Thoracic aorta (tissue), 2 donors: ENCODE measurements at places on chromosomes 1 and 21.

GRCh38 chr1:172818841-172819527 lies 160.1 kb downstream of the FASLG start:
- DNase-seq: no peak

DNA sequence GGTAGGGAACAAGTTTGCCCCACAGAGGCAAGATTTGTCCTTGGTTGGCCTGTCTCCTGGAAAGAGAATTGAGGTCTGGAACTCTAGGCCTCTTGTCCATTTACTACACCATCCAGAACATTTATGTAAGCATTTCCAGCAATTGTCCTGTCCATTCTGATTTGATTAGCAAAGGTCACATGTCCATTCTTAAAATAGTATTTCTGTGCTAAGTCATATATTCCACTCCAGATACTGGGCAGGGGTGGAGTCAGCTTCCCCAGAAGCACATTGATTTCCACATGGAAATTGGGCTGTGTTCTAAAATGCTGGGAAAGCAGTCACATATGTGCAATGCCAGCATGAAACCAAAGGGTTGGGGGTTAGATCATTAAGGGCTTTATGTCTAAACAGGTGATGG lies 21.5 kb upstream of the FMN2 start:
- no peak for DNase-seq

DNA sequence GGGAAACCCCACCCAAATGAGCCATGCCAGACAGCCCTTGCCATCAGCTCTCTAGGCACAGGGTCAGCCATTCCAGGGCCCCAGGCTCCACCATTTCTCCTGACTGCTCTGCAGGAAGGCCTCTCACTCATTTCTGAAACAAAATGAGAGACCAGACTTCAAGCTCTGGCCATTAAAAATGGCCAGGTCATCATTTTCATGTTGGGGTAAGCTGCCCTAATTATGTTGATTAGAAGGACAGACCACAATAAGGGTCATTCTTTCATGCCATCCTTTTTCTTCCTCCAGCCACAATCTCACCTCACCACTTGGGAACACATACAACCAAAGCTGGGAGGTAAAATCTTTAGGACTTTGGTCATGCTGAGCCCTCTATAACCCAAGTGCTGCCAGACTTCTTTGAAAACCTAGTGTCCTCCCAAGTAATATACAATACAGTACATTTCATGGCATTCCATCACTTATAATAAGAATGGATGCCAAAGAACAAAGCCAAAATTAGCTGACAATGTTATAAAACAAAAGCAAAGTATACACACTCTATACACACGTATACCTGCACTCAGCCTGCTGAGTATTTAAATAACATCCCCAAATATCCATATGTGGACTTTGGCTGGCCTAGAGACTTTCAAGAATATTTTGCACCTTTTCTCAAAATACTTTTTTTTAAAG lies 22.4 kb upstream of the RBBP5 start:
- no peak for DNase-seq

- no peak for DNase-seq
These were observed 122.7 kb downstream of the ZBTB18 start for GRCh38 chr1:244173769-244174168.

DNA sequence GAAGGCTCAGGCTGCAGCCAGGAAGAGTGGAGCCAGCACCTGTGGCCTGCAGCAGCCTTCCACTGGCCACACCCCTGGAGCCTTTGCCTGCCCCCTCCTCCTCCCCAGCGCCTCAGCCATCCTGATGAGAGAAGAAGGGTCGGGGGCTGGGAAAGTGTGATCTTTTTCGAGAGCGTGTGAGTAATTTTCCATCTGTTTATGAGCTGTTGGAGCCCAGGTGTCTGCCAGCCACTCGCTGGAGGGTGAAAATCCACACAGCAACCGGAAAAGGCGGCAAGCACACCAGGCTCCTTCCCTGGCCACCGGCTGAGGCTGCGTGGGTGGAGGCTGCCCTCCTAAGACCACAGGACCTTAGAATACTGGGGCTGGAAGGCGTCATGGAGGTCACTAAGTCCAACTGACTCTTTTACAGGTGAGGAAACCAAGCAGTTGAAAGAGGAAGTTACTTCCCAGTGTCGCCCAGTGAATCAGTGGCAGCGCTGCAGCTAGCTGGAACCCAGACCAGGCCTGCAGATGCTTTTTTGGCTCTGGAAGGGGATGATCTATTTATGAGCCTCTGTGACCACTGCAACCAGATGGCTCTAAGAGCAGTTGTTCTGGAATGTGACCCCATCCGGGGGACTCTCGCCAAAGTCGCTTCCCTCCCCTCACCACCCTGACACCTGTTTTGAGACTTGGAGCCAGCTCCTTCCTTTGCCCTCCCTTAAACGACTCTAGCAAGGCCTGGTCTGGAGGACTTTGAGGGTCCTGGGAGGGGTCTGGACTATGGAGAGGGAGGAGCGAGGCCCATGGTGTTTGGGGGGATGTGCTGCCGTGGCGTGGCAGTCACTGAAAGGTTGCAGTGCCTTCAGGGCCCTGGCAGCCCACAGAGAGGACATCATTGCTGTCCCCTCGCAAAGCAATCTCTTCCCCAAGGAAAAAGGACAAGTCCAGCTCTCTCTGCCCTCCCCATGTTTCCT lies 54.5 kb downstream of the LGR6 start:
- DNase-seq: no peak

DNA sequence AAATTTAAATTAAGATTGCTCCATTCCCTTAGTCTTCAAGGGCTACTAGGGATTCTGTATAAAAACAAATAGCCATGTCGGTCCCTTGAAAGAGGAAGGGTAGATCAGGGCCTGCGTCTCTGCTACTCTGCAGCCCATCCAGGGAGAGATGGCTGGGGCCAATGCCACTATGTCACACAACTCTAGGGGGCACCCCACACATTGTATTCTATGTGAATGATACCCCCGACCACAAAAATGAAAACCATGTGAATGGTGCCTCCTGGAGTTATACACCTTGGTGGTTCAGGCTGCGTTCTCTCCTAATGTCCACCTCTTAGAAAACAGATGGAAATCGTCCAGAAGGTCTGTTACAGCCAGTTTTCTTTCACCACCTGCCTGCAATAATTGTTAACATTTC lies 18.0 kb downstream of the PIK3C2B start:
- no peak for DNase-seq

DNA sequence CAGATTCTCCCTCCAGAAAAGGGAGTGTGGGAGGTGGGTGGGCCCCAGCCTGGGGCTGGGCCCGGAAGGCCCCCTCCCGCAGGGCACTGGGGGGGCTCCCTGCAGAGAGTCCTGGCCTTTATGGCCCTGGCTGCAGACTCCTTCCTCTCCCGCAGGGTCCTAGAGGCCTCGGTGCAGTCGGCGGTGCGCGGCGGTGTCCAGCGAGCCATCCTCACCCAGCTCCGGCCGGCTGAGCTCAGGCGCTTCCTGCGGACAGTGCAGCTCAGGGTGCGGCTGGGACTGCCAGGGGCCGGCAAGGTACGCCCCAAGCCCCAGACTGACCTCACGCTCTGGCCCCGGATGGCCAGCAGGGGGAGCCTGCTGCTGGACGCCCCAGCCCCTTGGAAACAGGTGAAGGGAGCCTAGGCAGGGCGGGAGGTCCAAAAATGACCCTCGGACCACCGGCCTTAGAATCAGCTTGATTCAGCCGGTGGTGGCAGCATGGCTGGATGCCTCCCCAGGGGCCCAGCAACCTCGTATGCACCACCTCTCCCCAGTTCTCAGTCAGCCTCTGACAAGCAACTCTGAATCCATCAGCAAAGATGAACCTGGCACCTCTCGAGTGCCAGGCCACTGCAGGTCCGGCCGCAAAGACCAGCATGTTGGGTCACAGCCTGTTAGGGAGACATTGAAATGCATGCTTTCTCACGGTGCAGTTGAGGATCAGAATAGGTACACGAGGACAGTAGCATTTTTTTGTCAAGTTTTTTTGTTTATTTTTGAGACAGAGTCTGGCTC lies 20.6 kb downstream of the MTHFR start:
- no peak for DNase-seq

GRCh38 chr1:25917996-25918395 lies 11.8 kb upstream of the STMN1 start:
- no peak for DNase-seq

DNA sequence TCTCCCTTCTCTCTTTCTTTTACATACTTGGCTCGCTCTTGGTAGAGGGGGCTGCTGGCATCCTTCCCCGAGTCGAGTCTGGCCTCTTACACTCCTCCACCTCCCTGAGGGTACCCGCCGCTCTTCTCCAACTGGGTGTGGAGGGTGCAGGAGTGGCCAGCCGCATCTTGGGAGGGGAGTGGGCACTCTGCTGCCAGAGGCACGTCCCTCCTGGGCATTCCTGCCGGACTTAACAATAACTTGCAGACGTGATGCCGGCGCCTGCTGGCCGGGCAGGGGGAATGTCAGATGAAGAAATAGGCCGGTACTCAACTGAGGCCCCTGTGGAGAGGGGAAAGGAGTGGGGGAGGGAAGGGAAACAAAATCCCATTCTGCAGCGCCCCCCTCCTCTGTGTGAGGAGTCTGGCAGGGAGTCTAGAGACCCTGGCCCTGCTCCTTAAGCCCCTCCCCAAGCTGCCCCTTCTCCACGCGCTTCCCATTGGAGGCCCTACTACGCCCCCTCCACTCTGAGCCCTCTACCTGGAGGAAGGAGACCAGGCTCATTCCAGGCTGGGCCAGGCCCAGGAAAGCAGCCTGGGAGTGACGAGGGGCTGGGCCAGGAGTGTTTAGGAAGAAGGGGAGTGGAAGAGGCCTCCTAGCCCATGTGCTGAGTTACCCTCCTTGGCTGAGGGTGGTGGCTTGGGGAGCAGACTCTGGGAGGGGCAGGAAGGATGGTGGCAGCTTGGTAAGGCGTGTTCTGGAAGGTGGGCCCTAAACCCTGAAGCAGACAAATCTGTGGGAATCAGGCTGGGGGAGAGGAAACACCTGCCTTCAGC lies 1.8 kb downstream of the ATP2B4 start:
- DNase-seq: no peak

DNA sequence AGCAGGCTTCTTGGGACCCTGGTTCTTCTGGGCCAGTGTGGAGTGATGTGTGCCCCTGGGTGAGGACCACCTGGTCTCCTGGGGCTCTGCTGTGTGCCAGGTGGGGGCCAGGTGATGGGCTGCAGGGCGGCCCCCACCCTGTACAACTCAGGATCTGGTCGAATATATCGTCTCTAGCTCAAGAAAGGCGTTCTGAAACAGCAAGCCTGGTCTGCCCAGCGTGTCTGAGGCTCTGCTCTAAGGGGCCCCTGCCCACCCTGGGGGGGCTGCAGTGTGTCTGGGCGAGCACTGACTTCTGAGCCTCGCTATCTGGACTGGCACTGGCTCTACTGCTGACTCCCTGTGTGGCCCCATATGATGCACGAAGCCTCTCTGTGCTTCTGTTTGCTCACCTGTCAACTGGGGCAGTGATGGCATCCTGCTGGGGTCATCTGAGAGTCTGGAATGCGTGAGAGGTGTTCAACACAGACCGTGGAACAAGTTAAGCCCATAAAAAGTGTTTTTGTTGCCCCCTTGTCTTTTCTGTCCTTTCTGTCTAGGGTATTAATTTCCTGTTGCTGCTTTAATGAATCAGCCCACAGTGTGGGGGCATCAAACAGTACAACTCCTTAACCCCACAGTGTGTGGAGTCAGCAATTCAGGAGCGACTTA lies 56.0 kb upstream of the TRAPPC10 start:
- DNase-seq: no peak

DNA sequence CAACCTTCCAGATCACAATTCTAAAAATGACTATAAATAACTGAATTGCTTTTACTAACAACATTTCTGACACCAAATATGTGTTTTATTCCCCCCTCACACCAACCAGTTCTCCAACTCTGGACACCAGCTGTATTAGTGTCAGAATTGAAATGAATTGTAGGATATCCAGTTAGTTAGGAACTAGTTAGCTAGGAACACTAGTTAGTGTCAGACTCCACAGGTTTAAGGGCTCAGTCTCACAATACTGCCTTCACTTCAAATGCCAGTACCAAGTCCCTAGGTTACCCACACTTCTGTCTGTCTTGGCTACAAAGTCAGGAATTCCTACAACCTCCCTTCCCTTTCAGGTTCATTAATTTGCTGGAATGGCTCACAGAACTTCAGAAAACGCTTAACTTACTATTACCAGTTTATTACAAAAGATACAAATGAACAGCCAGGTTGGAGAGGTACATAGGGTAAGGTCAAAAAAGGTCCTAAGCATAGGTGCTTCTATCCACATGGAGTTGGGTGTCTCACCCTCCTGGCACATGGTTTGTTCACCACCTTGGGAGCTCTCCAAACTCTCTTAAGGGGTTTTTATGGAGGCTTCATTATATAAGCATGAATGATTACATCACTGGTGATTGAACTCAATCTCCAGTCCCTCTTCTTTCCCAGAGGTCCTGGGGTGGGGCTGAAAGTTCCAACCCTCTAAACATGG lies 4.2 kb downstream of the STXBP3 start:
- no peak for DNase-seq

- no peak for DNase-seq
These were observed 44.9 kb downstream of the ZNHIT6 start for GRCh38 chr1:85663382-85663781.

DNA sequence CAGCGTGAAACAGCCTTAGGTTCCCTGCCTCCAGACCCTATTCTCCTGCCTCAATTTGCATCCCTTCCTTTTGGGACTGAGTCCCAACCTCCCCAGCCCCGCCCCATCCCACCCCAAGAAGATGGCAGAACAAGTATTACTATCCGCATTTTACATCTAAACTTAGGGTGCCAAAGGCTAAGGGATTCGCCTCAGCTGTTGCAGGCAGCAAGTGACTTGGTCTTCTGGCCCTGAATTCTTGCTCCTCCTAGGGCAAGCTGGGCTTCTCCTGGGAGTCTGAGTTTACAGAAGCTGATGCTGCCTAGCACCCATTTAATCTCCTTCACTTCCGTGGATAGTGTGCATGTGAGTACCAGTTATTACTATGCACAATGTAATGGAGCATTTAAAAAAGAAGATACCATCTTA lies 161.3 kb upstream of the NR5A2 start:
- DNase-seq: no peak

DNA sequence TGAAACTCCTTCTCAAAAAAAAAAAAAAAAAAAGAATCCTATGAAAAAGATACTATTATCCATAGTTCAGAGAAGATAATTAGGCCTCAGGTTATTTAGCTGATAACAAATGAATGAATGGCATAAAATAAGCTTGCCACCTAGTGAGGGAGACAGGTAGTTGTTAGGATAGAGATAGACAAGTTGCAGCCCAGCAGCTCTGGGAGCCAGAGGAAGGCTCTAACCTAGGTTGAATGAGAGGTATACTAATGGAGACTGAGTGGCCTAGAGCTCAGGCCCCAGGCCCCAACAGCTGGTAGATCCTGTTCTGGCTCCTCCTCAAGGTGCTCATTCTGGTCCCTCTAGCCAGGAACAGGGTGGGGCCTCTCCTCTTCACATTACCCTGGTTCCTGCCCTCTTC lies 20.6 kb upstream of the RSPO1 start:
- DNase-seq: no peak

GRCh38 chr1:245052258-245052657 lies 102.5 kb upstream of the KIF26B start:
- DNase-seq: no peak
